ENCODE measurements at places on chromosomes 4 and X.

DNA sequence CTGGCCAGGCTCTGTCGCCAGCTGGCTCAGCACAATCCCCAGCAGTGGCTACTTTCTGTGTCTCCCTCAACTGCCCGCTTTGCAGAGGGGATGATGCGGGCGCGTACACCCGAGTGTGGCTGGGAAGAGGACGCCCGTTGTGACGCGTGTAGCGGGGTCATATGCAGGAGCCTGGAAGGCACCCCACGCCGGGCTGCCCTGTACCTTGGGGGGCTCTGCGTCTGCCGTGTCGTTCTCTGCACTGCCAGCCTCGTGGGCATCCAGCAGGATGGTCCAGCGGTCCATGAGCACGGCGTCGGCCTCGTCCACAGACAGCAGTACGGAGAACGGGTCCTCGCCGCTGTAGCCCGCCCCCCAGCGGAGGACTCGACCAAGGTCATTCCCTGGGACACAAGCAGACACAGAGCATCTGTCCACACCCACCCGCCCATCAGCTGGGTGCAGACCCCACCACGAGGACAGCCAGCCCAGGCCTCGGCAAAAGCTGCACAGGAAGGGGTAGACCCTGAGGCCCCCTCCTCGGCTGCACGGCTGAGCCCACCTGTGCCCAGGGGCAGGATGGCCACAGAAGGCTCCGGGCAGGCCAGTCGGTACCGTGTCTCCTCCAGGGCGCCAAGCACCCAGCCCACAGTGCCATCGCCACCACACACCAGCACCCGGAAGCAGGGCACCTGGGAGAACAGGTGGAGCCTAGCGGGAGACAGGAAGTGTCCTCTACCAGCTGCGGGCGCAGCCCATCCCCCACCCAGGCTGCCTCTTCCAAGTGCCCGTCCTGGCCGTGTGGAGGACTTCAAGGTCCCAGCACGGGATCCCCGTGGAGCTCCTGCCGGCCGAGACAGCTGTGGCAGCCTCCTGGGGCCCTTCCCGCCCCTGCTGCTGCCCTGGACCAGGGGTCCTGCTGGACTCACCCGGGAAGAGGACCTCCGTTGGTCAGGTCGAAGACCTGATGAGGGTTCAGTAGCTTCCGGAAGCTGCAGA lies 10.8 kb downstream of the DGKQ start:
- no peak for DNase-seq

- no peak for DNase-seq
Measured at GRCh38 chrX:98380106-98380505, 1496.4 kb downstream of the RPA4 start.

DNA sequence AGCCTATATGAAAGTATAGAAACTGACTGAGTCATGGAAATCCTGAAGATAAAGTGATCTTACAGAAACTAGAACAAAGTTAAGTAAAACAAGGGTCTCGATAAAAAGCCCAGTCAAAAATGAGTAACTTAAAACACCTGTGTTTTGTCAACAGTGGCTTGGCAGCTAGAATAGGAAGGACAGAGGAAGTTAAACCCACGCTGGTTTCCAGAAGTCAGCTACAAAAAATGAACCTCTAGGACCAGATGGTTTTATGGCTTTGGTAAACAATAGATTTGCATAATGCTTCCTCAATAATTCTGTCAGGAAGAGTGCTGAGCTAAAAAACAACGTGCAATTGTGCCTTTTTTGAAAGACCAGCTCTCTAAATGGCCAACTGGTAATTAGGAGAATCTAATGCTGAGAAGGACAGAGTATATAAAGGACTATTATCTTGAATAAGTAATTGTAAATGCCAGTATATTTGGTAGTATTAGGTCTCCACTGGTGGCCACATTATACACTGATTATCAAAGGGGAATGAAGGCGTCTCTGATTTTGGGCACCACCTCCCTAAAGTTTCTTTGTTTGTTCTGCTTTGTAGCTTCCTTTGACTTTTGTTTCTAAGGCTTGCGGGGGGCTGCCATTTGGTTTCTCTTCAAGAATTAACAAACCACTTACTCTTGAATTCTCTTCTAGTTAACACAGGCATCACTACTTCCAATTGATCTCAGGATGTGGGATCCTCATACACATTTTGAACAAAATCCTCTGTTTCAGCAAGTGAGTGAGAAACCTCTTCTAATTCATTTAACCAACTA lies 72.2 kb upstream of the PPP3CA start:
- no peak for DNase-seq

- no peak for DNase-seq
Measured at GRCh38 chr4:184395451-184395917, 78.9 kb downstream of the IRF2 start.

DNA sequence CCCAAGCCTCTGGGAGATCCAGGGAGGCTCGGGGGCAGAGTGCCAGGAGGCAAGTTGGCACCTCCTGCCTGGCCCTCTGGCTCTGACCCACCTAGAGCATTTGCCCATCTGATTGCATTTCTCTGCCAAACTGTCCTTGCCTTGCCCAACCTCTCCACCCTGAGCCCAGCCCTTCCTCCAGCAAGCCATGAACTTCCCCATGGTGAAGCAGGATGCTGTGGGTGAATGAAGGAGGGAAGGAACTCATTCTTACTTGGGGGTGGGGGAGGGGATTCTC lies 9.3 kb upstream of the CNGA2 start:
- DNase-seq: no peak

DNA sequence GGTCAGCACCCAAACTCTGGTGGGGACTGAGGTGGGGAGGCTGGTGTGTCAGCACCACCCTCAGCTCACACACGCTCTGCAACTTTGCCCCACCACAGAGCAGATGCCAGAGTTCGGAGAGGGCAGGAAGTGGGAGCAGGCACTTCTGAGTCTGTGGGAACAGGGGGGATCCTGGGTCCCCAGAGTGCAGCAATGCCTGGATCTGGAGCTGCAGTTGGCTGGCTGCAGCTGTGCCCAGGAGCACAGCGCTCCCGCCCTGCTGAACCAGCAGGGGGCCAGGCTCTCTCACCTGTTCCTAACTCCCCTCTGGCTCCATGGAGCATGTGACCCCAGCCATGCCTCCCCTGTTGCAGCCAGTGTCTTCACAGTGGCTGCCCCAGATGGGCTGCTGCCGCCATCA lies 252.4 kb downstream of the SPOCK3 start:
- no peak for DNase-seq

DNA sequence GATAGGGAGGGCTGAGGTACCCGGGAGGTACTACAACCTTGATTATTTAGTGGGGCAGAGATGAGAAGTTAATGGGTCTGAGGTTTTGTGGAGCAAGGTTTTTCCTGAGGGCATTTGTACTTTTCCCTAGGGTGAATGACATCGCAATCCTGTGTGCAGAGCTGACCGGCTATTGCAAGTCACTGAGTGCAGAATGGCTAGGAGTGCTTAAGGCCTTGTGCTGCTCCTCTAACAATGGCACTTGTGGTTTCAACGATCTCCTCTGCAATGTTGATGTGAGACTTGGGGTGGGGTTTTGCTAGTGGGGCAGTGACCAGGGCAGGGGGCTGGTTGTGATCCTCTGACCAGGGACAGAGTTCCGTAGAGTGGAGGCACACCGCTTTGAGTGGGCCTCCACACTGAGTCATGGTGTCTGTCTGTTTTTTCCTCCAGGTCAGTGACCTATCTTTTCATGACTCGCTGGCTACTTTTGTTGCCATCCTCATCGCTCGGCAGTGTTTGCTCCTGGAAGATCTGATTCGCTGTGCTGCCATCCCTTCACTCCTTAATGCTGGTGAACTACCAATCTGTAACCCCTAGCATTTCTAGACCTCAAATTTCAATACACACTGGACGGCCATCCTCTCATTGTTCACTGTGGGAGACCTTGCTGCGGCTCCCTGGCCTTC lies 9.9 kb downstream of the MED12 start:
- no peak for DNase-seq

DNA sequence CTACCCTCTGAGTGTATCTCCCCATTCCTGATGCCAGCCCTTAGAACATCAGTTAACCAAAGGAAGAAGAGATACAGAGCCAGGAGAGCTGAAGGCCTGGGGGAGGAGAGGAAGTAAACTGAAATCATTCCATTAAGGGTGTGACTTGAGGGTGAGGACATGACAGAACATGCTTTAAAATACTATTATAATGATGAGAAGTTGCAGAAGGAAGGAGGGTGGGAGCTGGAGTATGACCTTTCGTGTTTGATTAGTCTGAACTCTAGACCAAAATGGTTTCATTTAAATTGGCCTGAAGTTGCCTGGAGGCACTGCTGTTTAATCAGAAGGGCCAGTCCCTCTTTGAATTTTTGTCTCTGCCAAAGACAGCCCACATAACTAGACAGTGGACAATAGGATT lies 11.4 kb downstream of the INTS6L start:
- no peak for DNase-seq

DNA sequence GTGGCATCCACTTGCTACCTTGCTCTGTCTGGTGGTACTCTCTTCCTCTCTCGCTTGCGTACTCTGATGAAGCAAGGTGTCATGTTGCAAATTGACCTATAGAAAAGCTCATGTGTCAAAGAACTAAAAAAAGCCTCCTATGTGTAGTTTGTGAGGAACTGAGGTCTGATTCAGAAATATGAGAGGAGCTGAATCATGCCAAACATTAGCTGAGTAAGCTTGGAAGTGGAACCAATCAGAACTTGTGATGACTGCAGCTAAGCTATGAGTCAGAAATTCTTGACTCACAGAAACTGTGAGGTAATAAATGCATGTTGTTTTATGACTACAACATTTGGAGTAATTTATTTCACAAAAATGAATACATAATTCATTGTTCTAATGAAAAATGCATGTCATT lies 2138.8 kb downstream of the PCDH7 start:
- no peak for DNase-seq

DNA sequence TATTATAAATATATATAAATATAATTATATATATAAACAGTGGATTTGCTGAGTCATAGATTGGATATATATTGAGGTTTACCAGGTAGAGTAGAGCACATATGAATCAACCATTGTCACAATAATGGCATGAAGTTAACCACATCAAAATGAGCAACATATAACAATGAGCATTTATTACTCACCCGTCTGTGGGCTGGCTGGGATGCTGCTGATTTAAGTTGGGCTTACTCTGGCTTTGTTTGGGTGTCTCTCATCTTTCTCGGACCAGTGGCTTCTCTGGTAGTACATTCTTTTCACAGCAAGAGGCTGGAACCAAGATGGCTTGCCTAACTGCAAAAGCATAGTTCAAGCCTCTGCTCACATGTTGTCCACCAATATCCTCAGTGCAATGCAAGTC lies 111.7 kb upstream of the TAPT1 start:
- no peak for DNase-seq

DNA sequence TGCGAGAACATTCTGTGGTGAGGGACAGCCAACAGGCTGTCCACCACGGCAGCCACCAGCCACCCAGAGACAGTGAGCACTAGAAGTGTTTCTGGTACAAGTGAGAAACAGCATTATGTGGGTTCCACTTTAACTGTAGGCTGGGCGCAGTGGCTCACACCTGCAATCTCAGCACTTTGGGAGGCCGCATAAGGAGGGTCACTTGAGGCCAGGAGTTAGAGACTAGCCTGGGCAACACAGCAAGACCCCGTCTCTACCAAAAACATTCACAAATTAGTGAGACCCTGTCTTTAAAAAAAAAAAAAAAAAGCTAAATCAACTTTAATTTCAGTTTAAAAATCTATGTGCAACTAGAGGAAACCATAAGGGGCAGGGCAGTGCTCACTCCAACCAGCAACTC lies 20.6 kb downstream of the FAM53A start:
- no peak for DNase-seq

- DNase-seq: no peak
Measured at GRCh38 chrX:119082278-119082677, 9.5 kb downstream of the CT47C1 start.

DNA sequence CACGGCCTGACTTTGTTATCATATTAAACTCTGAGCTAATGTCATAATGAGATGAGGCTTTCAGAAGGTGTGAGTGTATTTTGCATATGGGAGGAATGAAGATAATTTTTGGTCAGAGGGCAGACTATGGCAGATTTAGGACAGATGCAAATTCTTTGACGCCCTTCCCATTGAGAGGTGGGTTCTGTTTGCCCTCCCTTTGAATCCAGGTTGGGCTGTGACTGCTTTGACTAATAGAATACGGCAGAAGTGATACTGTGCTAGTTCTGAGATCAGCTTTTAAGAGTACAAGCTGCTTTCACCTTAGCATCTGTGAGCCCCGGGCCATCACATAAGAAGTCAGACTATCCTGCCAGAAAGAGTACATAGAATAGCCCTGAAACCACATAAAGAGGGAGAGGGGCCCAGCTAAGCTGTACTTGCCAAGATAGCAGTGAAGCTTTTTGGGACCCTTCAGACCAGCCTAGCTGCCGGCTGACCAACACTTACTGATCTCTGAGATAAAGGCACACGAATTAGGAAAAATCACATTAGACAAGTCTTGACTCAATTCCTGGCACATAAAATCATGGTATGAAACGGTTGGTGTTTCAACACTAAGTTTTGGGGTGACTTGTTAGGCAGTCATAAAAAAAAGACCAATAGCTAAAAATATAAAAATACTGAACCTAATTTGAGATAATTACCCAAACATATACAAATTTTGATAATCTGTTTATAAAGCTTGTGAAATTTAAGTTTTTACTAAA lies 166.7 kb upstream of the SH3RF1 start:
- DNase-seq: no peak

DNA sequence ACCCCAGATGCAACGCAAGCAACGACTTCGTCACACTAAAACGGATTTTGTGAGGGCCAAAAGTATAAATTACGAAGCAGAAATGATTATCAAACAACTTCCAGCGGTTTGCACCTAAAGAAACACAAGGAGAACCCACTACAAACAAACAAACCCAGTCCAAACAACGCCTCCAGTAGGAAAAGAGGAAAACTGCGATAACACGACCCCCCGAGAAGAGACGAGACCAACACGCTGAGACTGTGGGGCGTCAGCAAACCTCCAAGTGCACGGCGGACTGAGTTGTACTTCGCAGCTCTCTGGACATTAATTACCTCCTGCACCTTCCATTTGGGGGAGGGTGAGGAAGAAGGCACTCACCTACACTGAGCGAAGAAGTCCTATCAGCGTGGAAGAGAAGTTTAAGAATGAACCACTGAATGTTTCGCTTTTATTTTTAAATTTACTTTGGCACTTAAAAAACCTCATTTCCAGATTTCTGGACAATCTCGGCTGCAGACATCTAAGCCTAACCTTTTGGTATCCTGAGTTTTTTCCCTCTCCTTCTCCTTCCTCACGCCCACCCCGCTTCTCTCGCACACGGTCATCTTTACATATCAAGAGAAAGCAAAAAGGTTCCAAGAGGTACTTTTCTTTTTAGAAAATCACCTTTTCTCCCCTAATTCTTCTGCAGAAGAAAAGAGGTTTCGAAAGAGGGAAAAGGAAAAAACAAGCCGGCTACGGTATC lies at the start of gene MAB21L2:
Gene MAB21L2, plus strand, starts transcription at position 6 of the 727 bp plus-strand sequence. CDS start 879 bp downstream, outside the sequence.
- no peak for DNase-seq

GRCh38 chr4:157076578-157076947 lies 613 bp downstream of the GLRB start:
- DNase-seq: no peak
